ENCODE measurements at places on chromosomes 2 and 18. TPM values are rescaled to one million over a fixed set of nuclear protein-coding genes. Genes with fewer than 3 reads are reported as not detected.

The E2F6 gene
- total RNA-seq: 20.4 TPM

The ANKRD30BL gene
- total RNA-seq: not detected

The SNED1 gene
- total RNA-seq: 2.3 TPM

The TXNDC2 gene
- total RNA-seq: not detected

The INHBB gene
- total RNA-seq: 4.7 TPM

The CPS1 gene
- total RNA-seq: 31.5 TPM

The DSG1 gene
- not detected for total RNA-seq

The MCFD2 gene
- total RNA-seq: 121 TPM

The TTC27 gene
- total RNA-seq: 12.7 TPM

The MFSD2B gene
- total RNA-seq: not detected

The LRRC30 gene
- total RNA-seq: not detected

The KIAA2012 gene
- 0.08 TPM for total RNA-seq

The HAAO gene
- 6.0 TPM for total RNA-seq

The HOXD9 gene
- total RNA-seq: 0.56 TPM

The KCNS3 gene
- 12.1 TPM for total RNA-seq

The ATP6V1B1 gene
- total RNA-seq: not detected

The BMP10 gene
- not detected for total RNA-seq

The IL1RL1 gene
- total RNA-seq: 0.10 TPM

The BCL11A gene
- total RNA-seq: 9.6 TPM

The ZSWIM2 gene
- not detected for total RNA-seq

The TANC1 gene
- 84.1 TPM for total RNA-seq

The NEURL3 gene
- total RNA-seq: not detected

The FTCDNL1 gene
- total RNA-seq: 1.0 TPM

The C2orf72 gene
- 5.4 TPM for total RNA-seq

The RPIA gene
- total RNA-seq: 22.4 TPM

The SEPTIN2 gene
- total RNA-seq: 487 TPM

The ANKRD62 gene
- 0.13 TPM for total RNA-seq

The SFTPB gene
- total RNA-seq: not detected

The RPRM gene
- total RNA-seq: 6.4 TPM

The MYOM1 gene
- 0.49 TPM for total RNA-seq

The HAT1 gene
- 22.8 TPM for total RNA-seq

The EVX2 gene
- not detected for total RNA-seq

The TUBA3E gene
- not detected for total RNA-seq

The PTPRN gene
- total RNA-seq: 1.1 TPM

The FSIP2 gene
- 9.0 TPM for total RNA-seq

The TMEM169 gene
- 3.2 TPM for total RNA-seq

The CRYGD gene
- total RNA-seq: not detected

The VAMP8 gene
- 225 TPM for total RNA-seq

The TBR1 gene
- 0.08 TPM for total RNA-seq

The DCDC2C gene
- total RNA-seq: not detected

The GPR75 gene
- 5.1 TPM for total RNA-seq

The FZD7 gene
- total RNA-seq: 42.2 TPM

The DNAJC27 gene
- total RNA-seq: 3.5 TPM

The DSC3 gene
- total RNA-seq: 0.87 TPM

The IL18R1 gene
- 0.51 TPM for total RNA-seq

The ANKRD36C gene
- total RNA-seq: 37.6 TPM

The CHCHD5 gene
- total RNA-seq: 27.4 TPM

The COL6A3 gene
- 1.6 TPM for total RNA-seq

The ARHGAP25 gene
- total RNA-seq: 4.6 TPM

The UGT1A7 gene
- total RNA-seq: not detected
